ENCODE measurements at places on chromosomes 2 and 18. TPM values are rescaled to one million over a fixed set of nuclear protein-coding genes. Genes with fewer than 3 reads are reported as not detected.

BUB1 gene
- not detected for total RNA-seq

GNLY gene
- 47.1 TPM for total RNA-seq

MAPK4 gene
- total RNA-seq, result 18.6 TPM

MBP gene
- 16.6 TPM for total RNA-seq

- peak overlapping the region; percentile 90 for H3K4me3 ChIP-seq
- H3K36me3 ChIP-seq, result no peaks in the 10 kb centered on the region
- DNase-seq, result no peak
These were observed 463 bp downstream of the PPP1CB start for GRCh38 chr2:28751956-28752630.

GRCh38 chr2:220228310-220229006 lies 601.0 kb downstream of the SLC4A3 start:
- DNase-seq, result no peak
- H3K4me1 ChIP-seq, result no peaks in the 10 kb centered on the region
- no peaks in the 10 kb centered on the region for H3K27me3 ChIP-seq
- no peak overlapping the region for H3K27ac ChIP-seq

GRCh38 chr2:226154610-226155009 lies 645.0 kb downstream of the IRS1 start:
- H3K36me3 ChIP-seq, result no peaks in the 10 kb centered on the region
- no peak overlapping the region for H3K4me3 ChIP-seq
- DNase-seq, result no peak
- H3K27me3 ChIP-seq, result no peaks in the 10 kb centered on the region
- H3K4me1 ChIP-seq, result no peaks in the 10 kb centered on the region

DNA sequence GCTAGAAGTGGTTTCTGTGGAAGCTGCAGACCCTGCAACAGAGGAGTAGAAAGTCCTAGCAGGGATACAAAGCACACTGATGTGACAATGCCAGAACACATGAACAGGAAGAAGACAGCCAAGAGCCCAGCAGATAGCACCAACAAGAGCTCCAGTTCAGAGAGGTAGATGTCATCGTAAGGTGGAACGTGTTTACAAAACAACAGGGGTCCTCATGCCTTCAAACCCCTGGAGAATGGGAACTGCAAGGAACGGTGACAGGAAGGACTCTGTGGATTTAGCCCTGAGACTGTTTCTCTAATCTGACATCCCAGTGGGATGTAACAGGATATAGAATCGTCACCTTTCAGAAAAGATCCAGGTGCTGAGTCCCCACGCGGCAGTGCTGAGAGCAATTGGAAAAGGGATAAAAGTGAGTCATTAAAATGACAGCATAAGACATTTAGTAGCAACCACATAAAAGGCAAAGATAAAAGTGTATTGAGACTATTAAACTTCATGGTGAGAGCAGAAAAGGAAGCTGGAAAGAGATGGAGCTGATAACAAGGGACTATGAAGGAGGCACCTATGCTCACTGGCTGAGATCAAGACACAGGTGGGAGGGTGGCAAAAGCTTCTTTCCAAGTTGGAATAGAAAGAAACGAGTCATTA lies 195.2 kb downstream of the FBXO15 start:
- DNase-seq, result no peak
- H3K4me3 ChIP-seq, result no peak overlapping the region
- no peaks in the 10 kb centered on the region for H3K36me3 ChIP-seq
- H3K4me1 ChIP-seq, result no peaks in the 10 kb centered on the region

DNA sequence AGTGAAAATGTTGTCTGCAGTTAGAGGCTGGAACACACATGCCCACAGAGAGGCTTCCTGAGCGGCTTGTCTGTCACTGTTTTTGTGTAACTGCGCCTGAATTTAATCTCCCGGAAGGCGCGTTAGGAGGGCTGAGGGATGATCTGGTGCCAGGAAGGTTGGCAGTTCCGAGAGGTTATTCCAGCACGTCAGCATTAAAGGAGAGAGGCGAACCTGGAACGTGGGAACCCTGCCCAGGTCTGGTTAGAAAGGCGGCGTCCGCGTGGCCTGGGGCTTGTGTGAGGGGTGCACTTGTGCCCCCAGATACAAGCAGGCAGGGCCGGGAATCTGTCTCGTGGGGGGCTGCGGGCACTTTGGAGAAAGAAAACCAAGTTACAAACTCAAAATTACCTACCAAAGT lies 75.3 kb downstream of the NFATC1 start:
- peaks cover 5% of the 10 kb centered on the region for H3K4me1 ChIP-seq
- H3K27ac ChIP-seq, result no peak overlapping the region
- peaks cover 41% of the 10 kb centered on the region for H3K36me3 ChIP-seq
- no peak overlapping the region for H3K4me3 ChIP-seq
- no peak for DNase-seq
- no peaks in the 10 kb centered on the region for H3K27me3 ChIP-seq

DNA sequence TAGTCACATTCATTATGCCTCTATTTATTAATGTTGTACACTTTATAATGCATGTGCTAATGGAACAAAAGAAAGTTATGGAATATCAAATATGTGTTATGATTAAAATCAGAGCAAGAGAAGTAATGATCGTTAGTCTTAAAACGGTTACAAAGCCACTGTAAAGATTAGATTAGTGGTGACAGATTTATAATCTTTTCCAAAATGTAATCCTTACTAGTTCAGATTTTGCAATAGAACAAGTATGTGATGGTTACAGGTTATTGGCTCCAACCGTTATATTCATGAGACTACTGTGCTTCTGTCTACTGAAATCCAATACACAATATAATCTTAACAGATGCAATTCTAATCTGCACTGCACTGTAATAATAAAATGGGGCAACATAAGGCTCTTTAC lies 180.6 kb downstream of the ZNF521 start:
- no peak overlapping the region for H3K27ac ChIP-seq
- no peaks in the 10 kb centered on the region for H3K36me3 ChIP-seq
- DNase-seq, result no peak
- H3K4me1 ChIP-seq, result peaks cover 5% of the 10 kb centered on the region

DNA sequence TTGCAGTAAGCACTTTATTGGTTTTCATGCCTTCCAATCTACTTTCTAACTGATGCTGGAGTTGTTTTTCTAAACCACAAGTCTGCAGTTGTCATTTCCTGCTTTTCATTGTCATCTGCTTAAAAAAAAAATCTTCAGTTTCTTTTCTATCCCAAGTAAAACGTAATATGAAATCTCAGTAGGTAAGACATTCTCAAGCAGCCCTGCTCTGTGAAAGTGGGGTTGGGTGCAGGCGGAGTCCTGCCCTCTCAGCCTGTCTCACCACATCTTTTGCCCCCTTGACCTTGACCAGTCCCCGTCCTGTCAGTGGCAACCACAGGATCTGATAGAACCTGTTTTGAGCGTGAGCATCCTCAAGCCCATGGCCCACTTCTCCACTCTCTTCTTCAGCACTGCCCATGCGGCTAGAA lies 80.0 kb upstream of the CPO start:
- H3K4me3 ChIP-seq, result no peak overlapping the region
- no peaks in the 10 kb centered on the region for H3K36me3 ChIP-seq
- no peaks in the 10 kb centered on the region for H3K4me1 ChIP-seq
- DNase-seq, result no peak
- no peaks in the 10 kb centered on the region for H3K27me3 ChIP-seq

DNA sequence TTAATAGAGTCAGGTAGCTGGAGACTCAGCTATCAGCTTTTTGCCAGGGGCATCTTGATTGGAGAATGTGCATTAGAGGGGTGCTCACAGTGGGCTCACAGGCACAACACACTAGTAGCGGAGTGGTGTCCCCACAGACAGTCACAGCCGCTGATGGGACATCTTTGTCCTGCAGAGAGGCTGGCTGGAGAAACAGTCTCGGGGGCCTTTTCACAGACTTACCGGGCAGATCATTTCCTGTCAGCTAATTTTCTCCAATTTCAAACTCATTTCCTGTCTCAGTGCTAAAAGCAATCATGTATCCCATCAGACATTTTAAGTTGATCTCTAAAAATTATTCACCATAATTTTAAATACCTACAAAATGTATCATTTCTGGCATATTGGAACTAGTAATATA lies 562.6 kb downstream of the DCDC2C start:
- H3K4me3 ChIP-seq, result no peak overlapping the region
- no peaks in the 10 kb centered on the region for H3K36me3 ChIP-seq
- no peak for DNase-seq
- no peaks in the 10 kb centered on the region for H3K4me1 ChIP-seq
- no peaks in the 10 kb centered on the region for H3K27me3 ChIP-seq

DNA sequence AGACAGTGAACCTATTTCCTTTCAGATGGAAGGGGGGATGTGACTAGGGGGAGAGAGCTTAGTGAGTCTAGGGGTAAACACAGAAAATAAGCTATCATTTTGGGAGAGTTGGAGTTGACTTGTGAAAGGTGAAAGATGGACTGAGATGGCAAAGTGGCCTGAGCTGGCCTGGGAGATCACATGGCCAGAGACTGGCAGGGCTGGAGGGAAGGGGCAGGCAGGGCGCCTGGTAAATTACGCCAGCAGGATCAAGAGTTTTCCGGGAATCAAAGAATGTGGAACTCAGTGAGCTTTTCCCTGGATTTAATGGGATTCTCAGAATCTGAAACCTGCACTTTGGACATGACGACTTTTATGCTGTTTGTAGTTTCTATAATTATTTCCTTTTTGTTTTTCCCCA lies 841 bp upstream of the CFAP65 start:
- no peaks in the 10 kb centered on the region for H3K36me3 ChIP-seq
- H3K27me3 ChIP-seq, result peaks cover 72% of the 10 kb centered on the region
- H3K27ac ChIP-seq, result no peak overlapping the region
- no peaks in the 10 kb centered on the region for H3K4me1 ChIP-seq
- no peak for DNase-seq

DNA sequence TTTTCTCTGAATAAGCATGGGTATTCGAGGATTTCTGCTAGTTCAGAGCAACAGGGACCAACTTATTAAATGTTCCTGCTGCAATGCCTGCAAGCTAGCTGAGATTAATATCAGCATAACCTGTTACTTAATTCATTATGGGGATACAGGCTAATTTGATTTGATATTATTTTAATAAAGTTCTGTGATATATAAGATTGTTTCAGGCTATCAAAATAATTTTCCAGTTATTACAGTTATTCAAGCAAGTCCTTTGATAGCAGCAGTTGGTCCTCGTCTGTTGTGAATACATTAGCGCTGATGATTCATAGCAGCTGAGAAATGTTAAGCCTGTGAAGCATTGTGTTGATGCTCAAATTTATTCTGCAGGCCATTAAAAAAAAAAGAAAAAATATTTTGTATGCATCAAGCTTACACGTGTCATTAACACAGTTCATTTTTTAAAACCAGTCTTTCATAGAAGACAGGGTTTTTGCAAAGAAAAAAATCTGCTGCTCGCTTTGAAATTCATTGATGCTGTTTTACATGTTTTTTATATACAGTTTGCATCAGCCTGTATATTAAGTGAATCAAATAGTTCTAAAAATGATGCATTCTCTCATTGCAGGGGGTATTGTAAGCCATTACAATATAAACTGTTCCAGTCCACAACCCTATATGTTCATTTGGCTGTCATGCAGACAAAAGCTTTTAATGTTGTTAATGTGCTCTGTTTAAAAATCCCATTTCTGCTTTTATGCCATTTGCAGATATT lies 482.5 kb downstream of the BCL11A start:
- H3K36me3 ChIP-seq, result no peaks in the 10 kb centered on the region
- DNase-seq, result no peak
- H3K4me1 ChIP-seq, result peaks cover 4% of the 10 kb centered on the region

- H3K27ac ChIP-seq, result no peak overlapping the region
- no peaks in the 10 kb centered on the region for H3K4me1 ChIP-seq
- peak; percentile 37 for DNase-seq
- no peaks in the 10 kb centered on the region for H3K36me3 ChIP-seq
- H3K27me3 ChIP-seq, result no peaks in the 10 kb centered on the region
These were observed 57.7 kb upstream of the HPCAL1 start for GRCh38 chr2:10245021-10245420.

- H3K4me3 ChIP-seq, result peak overlapping the region; percentile 76
- H3K36me3 ChIP-seq, result no peaks in the 10 kb centered on the region
- no peaks in the 10 kb centered on the region for H3K4me1 ChIP-seq
- DNase-seq, result peak; percentile 38
- no peaks in the 10 kb centered on the region for H3K27me3 ChIP-seq
- peak overlapping the region; percentile 79 for H3K27ac ChIP-seq
These were observed 680 bp downstream of the DTNB start for GRCh38 chr2:25672494-25673299.
